Stimulated activated CD8-positive, alpha-beta memory T cell treated with anti-CD3 and anti-CD28 coated beads, Interleukin-12 subunit alpha, Interleukin-12 subunit beta, amount 100 ng/mL, for 1 hour (primary cell): ENCODE measurements at places on chromosomes 6 and 20.

GRCh38 chr6:167092672-167093339, 30.1 kb upstream of the CCR6 start:
- DNase-seq = no peak

DNA sequence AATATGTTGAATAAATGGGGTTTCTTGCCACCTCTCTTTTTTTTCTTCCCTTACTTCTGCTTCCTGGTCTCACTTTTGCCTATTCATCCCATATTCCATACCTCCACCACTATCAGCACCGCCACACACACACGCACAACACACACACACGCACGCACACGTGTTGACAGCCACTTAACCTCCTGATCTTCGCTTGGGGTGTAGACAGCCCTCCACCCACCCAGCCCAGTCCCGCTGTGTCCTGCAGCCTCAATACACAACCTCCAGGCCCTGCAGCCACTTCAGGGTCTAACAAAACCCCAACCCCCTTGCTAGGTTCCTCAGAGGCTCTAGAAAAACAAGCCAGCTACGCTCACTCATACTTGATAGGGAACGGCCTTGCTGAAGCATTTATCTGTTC, 72.3 kb downstream of the LINC00237 start:
- no peak for DNase-seq

DNA sequence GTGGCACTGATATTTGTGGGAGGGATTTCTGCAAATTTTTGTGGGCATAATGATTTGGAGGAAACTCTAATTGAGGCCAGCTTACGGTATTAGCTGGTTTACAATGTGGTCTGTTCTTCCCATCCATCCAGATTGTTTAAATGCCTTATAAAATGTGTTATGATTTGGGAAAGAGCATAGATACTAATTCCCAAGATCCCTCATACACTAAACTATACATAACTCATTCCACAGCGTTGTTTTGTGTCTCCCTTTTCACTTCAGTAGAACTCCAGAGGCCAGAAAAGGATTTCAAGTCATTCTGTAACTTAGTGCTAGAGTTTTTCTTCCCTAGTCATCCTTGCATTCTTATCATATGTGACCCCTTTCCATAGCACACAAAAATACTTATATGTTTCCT, 292.6 kb upstream of the NT5E start:
- DNase-seq = no peak

DNA sequence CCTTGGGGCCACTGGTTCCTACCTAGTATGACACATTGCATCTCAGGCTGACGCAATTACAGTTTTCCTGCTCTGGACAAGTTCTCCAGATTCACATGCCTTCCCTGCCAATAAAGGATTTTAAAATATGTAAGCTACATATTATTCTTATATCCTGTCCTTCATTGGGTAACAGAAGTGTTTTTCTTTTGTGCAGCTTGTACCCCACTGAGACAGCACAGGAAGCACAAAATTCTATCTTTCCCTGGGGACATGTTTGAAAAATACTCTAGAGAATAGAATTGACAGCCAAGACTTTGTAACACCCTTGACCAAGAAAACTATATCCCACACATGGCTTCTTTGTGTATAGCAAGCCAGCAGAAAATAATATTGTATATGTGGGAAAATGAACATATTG, 456.8 kb downstream of the MAFB start:
- DNase-seq = no peak

DNA sequence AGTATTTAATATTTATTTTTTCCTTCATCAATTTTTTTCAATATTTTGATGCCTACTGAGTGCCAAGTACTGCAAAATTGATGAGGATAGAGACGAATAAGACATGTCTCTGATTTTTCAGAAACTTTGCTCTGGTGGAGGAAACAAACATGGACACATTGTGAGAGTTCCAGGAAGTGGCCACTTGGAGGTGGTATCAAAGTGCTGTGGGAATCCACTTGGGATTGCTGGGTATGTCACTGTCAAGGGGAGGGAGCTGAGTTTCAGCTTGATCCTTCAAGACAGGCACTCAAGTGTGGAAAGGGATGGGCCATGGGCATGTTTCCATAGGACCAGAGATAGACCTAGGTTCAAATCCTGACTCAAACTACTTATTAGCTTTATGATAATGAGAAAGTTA, 24.5 kb upstream of the ABCC10 start:
- DNase-seq = no peak

GRCh38 chr20:19073584-19074218, 138.7 kb upstream of the SLC24A3 start:
- no peak for DNase-seq

DNA sequence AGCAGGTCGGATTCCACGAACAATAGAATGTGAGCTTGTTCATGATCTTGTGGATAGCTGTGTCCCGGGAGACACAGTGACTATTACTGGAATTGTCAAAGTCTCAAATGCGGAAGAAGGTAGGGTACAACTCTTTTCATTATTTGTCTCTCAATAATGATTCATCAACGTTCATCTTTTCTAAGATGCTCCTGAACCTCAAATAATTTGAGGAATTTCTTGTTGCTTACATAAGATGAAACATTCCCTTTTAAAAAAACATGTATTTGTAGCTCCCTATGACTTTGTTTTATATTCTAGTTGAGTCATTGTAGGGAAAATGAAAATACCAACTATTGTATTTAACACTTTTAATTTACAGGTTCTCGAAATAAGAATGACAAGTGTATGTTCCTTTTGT, 17.0 kb downstream of the MCM8 start:
- no peak for DNase-seq

DNA sequence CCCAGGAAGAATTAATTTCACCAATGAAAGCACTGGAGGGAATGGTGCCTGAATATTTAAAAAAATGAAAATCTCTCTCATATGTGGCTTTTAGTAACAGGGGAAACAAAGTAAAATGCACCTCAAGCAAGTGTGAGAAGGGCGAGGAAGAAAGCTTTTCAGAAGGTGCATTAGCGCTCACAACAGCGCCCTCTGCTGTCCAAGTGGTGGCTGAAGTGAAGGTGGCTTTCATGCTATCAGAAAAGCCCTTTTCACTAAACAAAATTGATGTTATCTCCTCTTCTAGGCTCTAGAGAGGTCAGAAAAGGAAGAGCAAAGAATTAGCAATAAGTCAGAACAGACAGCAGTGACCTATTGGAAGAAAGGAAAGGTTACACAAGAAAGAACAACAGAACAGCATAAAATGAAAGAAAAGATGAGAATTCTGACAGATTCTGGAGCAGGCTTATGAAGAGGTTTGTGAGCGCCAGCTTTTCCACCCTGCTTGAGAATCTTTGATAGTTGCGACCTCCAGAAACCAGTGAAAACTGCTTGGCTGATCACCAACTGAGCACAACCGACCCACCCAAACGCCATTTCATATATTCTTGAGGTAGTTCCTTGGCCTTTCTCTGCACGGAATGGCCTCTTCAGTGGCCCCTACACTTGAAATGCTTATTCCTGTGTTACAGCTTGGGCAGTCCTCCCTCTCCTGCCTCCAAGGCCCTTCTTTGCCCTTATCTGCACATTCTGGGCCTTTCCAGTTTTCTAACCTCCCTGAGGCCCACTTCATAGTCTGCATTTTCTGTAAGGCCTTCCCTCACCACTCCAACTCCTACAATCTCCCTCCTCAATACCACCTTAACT, 45.3 kb downstream of the SMLR1 start:
- DNase-seq = peak; percentile 61

DNA sequence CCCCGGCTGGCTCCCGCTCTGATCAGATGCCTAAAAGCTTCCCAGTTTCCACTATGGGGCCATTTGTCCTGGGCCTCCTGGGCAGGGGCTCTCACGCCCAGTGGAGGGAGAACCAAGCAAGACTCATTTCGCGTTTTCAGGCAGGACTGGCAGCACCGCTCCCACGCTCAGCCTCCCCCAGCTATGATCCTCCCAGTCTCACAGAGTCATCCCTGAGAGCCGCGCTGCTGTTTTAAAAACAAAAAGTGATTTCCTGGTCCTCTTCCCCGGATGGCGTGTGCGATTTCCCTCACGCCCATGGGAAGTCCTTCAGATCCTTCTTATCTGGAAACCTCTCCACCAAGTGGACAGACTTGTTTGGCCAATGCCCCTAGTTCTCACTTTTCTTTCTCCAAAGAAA, at the start of gene ADGRF5:
Gene ADGRF5, minus strand, starts transcription at position 208 of the 400 bp plus-strand sequence. CDS start 15,176 bp downstream, outside the sequence.
- DNase-seq = no peak

GRCh38 chr20:12941025-12941424, 67.7 kb upstream of the SPTLC3 start:
- DNase-seq = no peak

GRCh38 chr6:105573138-105573537, 170.3 kb upstream of the PREP start:
- no peak for DNase-seq

DNA sequence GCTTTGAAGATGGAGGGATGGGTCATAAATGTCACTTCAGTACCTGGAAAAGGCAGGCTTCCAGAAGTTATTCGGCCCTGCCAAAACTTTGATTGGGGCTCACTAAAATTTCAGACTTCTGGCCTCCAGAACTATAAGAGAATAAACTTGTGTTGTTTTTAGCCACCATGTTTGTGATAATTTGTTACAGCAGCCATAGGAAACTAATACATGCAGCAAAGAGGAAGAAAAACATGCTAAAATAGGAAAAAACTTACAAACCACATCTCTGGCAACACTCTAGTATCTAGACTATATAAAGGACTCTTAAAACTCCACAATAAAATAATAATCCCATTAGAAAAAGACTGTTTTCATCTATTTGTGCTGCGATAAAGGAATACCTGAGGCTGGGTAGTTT, 9.5 kb downstream of the ADAT2 start:
- DNase-seq = no peak

GRCh38 chr6:90110971-90111370, 185.7 kb downstream of the BACH2 start:
- peak; percentile 39 for DNase-seq

DNA sequence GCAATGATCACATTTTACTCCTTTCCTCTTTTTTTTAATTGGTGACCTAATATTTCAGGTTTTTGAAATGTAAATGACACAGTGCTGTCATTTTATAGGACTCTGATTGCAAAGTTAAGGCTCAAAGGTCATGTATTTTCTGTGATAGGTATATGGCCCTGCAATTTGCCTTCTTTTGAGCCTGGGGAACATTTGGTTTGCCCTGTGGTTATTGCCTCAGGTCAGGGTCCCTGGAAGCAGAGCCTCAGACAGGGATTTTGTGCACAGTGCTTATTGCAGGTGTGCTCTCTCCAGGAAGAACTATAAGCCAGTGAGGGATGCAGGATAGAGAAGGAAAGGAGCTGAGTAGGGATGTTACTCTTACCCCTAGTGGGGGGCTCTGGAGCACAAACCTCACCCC, 229.3 kb upstream of the ECI2 start:
- DNase-seq = no peak

DNA sequence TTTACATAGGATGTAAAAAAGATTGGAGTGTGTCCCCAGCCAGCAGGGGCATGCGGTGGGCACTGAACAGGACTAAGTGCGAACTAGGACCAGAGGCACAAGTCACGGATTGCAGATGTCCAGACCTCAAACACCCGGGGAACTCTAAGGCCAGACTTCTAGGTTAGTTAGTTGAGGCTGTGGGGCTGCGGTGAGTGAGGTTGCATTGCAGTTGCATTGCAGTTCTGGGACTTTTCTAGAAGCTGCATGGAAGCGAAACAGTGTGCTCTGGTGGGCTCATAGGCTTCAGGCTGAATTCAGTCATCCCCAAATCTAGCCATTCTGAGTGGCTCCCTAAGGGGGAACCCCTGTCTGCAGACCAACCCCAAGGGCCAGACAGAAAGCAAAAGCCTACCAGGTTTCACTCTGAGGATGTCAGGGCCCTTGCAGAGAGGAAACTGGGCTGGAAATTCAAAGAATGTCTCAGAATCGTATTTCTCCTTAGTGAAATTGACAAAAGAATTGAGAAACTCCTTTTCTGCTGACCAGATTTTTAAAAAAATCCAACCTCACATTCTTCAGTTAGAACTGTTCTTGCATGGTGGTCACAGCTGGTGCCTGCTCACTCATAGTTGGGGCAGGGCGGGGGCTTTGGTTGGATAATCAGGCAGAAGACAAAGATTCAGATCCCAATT, 182.8 kb downstream of the ZDHHC14 start:
- no peak for DNase-seq

DNA sequence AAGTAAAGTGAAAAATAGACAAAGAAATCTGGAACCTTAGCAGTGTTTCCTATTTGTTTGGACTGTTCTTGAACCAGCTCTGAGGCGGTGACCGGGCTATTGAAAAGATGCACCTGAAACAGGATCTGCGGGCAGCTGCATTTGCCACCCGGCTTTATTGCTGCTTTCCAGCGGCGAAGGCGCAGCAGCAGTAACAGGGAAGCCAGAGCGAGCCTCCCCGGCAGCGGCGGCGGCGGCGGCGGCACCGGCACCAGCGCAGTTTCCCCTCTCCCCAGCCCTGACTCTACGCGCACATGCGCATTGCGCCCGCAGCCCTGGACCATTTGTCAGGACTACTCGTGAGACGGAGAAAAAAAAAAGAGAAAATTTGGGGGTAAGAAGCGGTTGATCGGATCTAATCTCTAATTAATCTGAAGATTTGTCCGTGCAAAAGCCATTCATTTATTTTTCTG, at the start of gene L3MBTL3:
Gene L3MBTL3, plus strand, starts transcription at position 290 of the 452 bp plus-strand sequence. CDS start 24,119 bp downstream, outside the sequence.
- DNase-seq = peak; percentile 81

GRCh38 chr6:144232176-144232831, 52.8 kb upstream of the UTRN start:
- no peak for DNase-seq

DNA sequence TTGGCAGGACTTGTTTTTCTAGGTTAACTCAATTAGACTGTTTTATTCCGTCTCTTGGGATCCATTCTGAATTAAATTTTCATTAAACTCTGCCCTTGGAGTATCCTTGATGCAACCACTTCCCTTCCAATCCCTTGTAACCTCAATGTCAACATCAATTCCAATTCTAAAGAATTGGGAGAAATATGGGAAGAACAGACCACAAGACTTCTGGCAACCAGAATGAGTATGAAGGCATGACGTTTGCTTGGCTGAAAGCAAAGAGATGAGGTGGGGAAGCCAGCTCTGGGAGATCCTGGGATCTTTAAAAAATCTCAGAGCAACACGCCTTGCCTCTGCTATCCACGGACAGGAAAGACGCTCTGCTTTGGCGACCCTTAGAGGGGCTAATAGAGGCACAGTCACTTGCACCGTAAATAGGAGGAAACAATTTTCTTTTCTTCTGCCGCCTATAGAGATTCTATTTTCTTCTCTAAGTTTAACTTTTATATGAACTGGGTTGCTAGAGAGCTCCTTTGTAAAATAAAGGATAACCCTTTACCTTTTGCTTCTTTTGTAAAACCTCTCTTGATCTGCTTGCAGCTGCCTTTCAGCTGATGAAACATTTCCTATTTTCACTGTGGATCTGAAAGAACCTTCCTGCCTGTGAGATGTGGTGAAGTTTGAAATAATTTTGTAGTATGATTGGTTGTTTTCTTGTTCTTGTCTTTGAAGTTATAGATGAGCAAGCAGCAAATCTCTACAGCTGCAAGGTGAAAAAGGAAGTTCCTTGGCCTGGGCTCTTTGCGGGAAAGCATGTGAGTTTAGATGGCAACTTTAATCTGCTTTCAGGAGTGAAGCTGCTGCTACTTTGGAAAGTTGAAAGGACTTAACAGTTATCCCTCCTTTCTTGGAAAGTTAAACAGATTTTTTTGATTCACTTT, at the start of gene ASIP:
Gene ASIP, plus strand, starts transcription at position 731 of the 923 bp plus-strand sequence. CDS start 18,952 bp downstream, outside the sequence.
- DNase-seq = no peak

DNA sequence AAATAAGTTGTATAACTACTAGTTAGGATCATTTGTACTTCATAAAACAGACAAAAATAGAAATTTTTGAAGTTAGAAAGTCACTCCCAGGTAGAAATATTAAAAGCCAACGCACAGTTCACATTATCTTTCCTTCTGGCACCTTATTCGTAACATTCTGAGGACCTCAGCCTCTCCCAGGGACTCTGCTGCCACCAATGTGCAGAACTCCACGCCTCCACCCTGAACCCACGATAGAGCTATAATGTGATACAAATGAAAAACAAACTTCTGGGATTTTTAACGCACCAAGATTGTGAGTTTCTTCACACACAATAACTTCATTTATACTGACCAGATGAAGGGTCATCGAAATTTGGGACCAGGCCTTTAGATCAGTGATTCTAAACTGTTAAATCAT, 9.5 kb downstream of the BMP7 start:
- DNase-seq = no peak
